ENCODE measurements at places on chromosomes 3 and 15. TPM values are rescaled to one million over a fixed set of nuclear protein-coding genes. Genes with fewer than 3 reads are reported as not detected.
A peak's percentile ranks its signal among the peaks of the same experiment; 100 is the strongest.

GRCh38 chr3:79521221-79521848, 246.5 kb downstream of the ROBO1 start:
- no peak for DNase-seq

DNA sequence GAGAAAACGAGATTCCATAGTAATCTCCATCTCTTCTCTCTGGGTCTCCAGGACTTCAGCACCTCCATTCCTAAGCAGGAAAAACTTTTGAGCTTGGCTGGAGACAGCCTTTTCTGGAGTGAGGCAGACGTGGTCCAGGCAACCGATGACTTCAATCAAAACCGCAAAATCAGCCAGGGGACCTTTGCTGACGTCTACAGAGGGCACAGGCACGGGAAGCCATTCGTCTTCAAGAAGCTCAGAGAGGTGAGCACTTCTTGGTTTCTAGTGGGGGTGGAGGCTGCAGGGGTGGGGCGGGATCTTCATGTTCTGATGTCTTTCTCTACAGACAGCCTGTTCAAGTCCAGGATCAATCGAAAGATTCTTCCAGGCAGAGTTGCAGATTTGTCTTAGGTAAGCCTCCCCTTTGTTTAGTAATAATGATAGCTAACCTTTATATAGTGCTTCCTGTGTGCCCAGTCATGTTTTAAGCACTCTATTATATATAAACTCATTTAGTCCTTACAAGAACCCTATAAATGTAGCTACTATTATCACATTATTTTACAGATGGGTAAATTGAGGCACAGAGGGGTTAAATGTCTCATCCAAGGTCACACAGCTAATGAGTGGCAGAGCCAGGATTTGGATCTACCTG, 35.0 kb upstream of the TATDN2 start:
- no peak for DNase-seq

DNA sequence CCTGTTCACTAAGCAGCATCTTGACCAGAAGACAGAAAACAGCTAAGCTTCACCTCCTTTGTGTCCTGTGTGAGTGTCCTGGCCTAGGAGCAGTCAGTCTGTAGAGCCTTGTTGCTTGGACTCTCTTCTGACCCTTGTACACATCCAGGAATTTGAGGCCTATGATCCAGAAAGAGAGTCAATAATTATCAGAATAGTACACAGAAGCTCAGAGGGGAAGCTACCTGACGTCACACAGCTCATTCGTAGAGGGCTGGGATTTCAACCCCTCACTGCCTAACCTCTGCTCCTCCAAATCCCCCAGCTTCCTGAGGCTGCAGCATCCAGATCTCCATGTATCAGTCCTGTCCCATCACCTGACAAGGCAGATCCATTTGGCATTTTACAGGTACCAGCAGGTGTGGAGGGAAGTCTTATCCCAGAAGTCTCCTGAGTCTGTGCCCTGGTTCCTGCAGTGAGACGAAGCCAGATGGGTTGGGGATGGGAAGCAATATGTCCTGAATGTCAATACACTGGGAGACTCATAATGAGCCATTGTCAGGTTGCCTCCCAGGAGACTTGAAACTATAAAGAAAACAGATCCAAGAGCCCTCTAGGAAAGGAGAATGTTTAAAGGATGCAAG, 203.1 kb downstream of the MINAR1 start:
- no peak for DNase-seq

GRCh38 chr15:41483519-41483918, 10.2 kb upstream of the ITPKA start:
- DNase-seq: no peak

DNA sequence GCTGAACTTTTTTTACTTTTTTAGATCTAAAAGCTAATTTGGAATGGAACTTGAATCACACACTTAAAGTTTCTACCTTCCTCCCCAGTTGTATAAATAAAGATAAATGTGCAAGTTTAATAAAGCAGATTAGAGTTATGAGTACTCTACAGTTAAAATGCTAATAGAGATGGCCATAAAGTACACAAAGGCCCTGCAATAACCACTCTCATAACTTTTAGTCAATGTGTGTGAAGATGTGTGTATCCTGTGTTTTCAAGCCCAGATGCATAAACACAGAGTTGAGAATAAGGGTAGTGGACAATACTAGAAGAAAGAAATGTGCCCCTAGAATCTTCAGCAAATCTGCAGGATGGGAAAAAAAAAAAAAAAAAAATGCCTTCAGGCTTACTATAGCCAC, 45.3 kb downstream of the TOP2B start:
- no peak for DNase-seq

Gene ISLR
- not detected for polyA plus RNA-seq

DNA sequence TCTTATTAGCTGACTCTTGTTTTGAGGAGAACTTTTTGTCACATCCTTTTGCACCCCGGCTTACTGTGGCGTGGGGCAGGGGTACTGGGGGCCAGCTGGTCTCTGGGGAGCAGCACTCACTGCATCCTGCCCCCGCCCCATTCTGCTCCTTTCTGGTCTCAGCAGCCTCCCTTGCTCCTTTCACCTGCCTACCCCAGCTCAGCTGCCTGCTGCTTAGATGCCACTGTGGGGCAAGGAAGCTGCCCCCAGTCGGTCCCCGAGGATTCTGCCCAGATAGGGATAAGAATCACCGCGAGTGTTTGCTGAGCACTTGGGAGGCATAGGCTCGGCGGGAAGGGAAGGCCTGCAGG, 32.0 kb downstream of the APBA2 start:
- DNase-seq: no peak

DNA sequence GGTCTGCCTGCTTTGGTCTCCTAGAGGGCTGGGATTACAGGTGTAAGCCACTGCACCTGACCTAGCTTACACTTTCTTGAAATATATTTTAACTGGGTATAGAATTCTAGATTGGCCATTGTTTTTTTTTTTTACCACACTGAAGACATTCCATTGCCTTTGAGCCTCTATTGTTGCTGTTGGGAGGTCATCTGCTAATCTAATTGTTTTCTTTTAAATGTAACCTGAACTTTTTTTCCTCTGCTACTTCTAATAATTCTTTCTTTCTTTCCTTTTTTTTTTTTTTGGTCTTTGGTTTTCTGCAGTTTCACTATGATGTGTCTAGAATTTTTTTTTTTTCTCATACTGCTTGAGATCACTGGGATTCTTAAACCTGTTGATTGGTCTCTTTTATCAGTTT, 28.1 kb downstream of the ERICH6 start:
- DNase-seq: no peak

- no peak for DNase-seq
Observed at GRCh38 chr3:61008998-61009380, 242.3 kb downstream of the FHIT start.

- DNase-seq: peak; percentile 87
Observed at GRCh38 chr3:16550676-16551341, 37.3 kb upstream of the RFTN1 start.

DNA sequence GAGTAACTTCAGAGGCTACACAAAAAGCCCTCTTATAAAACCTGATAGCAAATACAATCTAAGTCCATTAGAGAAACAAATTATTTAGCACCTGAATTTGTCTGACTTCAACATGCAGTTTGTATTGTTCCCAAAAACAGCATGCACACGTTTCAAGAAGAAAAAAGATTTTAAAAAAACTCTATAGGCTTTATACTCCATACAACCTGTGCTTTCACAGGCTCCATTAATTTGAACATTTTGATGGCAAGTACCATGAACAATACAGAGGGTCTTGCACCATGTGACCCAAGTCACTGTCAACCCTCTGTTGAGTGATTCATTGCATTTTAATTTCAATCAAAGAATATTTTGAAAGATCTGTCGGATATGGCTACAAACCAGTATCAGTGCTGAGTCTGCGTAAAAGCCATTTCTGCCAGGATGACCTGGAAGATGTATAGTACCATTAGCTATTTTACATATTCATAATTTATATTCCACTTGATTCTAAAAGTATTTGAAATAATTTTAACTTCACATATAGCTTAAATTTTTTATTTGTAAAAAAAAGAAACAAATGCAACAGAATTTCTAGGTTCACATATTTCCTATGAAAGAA, 13.2 kb downstream of the ANXA2 start:
- no peak for DNase-seq

- no peak for DNase-seq
Observed at GRCh38 chr15:68612979-68613740, 34.4 kb downstream of the CORO2B start.

GRCh38 chr15:73927476-73928240, 1.4 kb downstream of the LOXL1 start:
- DNase-seq: peak; percentile 88

GRCh38 chr15:62334536-62334935, 169.5 kb upstream of the C2CD4B start:
- DNase-seq: no peak

- peak; percentile 68 for DNase-seq
Observed at GRCh38 chr3:49671291-49672288, 2.6 kb upstream of the APEH start.

Gene LXN
- 8.0 TPM for polyA plus RNA-seq

- DNase-seq: no peak
Observed at GRCh38 chr3:73611176-73611575, 13.6 kb downstream of the PDZRN3 start.

All from naive thymus-derived CD8-positive, alpha-beta T cell (primary cell).